Activated CD4-positive, alpha-beta T cell treated with anti-CD3 and anti-CD28 coated beads, Interleukin-2, amount 50 U/mL, for 24 hours (primary cell): ENCODE measurements at places on chromosomes 4 and X.
A peak's percentile ranks its signal among the peaks of the same experiment; 100 is the strongest.

- no peak for DNase-seq
Observed at GRCh38 chr4:165299399-165300060, 27.9 kb upstream of the MSMO1 start.

DNA sequence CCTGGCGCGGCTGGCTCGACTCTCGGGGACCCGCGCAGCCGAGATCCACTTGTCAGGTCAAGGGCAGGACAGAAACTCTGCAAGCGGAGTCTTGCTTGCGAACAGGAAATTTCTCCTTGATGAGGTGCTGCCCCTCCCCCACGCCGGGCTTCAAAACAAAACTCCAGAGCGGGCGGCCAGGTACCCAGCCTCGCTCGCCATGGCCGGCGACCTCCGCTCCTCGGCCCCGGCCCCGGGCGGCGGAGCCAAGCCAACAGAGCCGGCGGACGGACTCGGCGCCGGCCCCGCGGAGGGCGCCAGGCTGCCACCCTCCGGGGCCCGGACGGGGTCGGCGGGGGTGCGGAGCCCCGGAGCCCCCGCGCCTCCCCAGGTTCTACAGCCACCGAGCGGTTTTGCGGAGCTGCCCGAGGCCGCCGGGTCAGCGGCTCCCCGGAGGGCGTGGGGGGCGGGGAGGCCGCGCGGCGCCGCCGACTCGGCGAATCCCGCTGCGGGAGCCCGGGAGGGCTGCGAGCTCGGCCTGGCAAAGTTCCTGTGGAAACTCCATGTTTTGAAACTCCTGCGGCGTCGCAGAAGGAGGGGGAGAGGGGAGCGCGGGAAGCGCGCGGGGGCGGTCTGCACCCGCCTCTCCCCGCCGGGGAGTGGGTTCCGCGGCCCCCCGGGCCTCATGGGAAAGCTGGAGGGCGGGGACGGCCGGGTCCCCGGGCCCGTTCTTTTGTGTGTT lies 11.7 kb upstream of the BCOR start:
- DNase-seq, result no peak

DNA sequence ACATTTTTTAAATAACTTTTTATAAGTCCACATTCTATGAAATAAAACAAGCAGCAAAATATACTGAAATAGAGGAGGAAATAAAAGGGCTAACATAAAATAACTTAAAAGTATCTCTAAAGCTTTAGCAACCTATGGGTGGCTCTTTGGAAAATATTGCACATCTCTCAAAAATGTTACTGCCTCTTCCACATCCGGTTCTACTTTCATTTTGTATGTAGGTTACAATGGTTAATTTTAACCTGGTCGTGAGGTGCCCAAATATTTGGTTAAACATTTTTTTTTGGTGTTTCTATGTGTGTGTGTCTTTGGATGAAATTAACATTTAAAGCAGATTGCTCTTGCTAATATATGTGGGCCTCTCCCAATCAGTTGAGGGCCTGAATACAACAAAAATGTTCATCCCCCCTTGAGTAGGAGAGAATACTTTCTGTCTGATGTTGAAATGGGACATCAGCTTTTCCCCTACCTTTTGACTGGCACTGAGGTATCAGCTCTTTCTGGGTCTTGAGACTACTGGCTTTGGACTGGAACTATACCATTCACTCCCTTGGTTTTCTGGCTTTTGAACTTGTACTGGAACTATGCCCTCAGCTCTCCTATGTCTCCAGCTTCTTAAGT lies 353.0 kb downstream of the ADAM29 start:
- DNase-seq, result no peak

DNA sequence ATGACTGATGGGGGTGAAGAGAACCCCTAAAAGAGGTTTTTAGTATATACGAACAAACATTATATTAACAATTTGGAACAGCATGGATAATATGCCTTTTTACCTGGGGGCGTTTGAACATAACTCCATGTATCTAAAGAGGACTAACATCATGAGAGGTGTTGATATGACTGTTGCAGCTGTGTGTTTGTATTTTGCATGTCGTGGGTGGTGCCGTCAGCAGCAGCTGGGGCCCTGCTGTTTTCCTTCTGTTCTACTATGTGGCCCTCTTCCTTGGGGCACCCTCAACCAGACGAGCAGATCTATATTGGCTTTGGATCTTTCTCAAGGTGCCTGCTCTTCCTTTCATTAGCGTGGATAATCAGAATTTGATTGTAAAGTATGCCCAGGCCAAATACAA lies 11.2 kb downstream of the GBA3 start:
- no peak for DNase-seq

DNA sequence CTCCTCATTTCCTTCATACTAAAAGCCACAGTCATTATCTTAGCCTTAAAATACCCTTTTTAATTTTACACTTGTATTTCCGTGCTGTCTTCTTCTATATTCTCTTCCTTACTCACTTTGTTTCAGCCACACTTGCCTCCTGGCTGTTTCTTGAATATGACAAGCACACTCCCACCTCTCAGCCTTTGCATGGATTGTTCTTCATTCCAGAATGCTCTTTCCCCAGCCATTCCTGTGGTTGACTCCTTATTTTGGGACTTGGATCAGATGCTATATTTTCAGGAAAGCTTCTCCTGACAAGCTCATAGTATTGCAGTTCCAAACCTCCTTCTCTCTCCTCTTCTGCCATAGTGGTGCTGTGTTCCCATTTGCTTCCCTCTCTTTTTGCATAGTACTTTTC lies 291.3 kb downstream of the PDHA2 start:
- no peak for DNase-seq

DNA sequence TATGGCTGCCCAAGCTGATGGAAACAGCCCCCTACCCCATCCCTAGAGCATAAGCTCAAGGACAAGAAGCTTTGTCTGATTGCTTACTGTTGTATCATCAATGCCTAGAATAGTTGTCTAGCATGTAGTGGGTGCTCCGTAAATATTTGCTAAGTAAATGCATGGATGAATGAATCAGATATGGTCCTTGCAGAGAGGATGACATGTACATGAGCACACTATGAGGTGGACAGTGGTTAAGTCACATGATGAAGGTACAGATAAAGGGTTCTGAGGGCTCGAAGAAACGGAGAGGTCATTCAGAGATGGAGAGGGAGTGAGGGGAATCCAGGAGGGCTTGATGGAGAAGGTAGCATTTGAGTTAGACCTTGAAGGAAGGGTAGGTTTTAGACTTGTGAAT lies 214.2 kb downstream of the RBMX2 start:
- DNase-seq, result no peak

GRCh38 chrX:54695231-54695630 lies 102.8 kb downstream of the ITIH6 start:
- DNase-seq, result no peak

GRCh38 chrX:108271397-108271787 lies 166.8 kb downstream of the COL4A6 start:
- no peak for DNase-seq

- DNase-seq, result no peak
Observed at GRCh38 chrX:81316163-81316562, 114.3 kb downstream of the SH3BGRL start.

DNA sequence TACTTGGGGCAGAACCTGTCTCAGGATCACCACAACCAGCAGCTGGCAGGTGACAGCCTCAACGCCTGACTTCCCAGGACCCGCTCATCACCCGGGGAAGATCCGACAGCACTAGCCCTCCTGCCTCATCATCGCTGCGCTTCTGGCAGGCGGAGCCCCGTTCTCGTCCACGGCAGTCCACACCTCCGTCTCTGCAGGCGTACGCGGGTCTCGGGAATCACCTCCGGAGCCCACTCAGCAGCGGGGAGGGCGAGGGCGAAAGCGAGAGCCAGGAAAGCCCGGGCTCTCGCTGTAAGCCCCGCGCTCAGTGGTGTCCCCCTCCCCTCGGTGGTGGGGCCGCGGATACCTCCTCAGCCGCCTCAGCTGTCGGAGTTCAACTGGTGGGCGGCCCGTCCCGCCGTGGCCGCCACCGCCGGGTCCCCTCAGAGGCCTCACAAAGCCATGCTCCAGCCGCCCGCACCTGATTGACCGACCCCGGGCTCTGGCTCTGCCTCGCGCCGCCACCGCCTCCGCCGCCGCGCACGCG lies 518 bp upstream of the CNKSR2 start:
- peak; percentile 0 for DNase-seq

DNA sequence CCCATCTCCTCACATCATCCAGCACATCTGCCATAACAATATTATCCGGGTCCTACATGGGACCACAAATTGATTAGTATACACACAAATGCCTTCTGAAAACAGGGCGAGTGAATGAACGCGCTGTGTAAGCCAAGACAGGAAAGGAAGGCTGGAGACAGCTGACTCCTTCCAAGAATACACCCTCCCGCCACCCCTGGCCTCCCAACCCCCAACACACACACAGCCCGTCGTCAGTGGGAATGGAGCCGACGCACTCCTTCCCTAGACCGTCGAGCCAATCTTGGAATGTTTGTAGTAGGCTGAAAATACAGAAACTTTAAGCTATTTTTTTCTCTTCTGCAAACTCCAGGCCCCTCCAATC lies 319 bp upstream of the MAGEH1 start:
- no peak for DNase-seq

- DNase-seq, result no peak
Observed at GRCh38 chrX:64204701-64205440, 637 bp downstream of the AMER1 start.

DNA sequence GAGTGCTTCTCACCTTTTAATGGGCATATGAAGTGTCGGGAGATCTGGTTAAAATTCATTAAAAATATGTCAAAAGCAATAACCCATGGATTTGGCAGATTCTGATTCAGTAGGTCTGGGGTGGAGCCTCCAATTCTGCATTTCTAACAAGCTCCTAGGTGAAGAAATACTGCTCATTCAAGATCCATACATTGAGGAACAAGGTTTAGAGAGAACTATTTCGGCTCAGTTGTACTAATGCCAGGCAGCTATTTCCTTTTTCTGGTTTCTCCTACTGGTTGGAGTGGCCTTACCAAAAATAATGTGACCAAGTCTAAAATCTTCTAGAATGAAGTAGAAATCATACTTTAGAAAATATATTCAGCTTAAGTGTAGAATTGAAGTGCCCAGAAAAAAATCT lies 117.5 kb downstream of the TSPAN7 start:
- DNase-seq, result no peak

DNA sequence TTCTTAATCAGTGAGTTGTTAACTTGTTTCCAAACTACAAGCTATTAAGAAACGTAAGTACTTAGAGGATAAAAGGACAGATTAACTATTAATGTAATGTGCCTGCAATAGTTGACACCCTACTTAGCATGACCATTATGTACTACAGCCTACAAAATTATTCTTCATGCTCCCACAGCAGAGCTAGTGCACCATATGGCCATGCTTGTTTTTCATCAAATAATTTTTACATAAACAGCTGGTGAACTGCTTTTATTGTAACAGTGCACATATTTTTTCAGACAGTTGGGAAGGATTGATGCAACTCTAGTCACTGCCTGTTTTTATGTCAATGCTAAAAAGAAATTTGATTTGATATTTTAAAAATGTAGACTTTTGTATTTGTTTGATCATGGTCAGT lies 10.2 kb upstream of the MAGEB10 start:
- DNase-seq, result no peak

DNA sequence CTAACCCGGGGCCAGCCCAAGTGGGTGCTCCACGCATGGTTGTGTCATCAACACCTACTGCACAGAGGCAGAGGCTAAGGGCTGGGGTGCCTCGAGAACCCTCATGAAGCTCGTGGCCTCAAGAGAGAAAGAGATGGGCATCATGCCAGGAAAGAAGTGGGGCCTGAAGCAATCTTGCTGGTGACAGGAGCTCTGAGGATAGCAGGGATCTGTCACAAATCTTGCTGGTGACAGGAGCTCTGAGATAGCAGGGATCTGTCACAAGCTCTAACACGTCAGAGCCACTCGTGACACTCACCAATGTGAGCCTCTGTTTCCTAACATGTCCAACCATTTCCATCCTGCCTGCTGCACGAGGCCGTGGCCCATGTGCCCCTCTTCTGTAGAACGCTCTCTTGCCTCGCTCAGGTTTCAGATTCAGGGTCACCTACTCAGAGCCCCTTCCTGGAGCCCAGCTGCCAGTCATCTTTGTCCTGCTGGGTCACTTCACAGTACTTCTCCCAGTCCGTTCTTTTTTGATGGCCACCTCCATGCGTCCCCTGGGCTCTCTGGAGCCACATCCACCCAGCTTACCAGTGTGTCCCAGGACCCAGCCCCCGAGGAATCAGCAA lies 21.1 kb downstream of the PNMA6E start:
- DNase-seq, result no peak

DNA sequence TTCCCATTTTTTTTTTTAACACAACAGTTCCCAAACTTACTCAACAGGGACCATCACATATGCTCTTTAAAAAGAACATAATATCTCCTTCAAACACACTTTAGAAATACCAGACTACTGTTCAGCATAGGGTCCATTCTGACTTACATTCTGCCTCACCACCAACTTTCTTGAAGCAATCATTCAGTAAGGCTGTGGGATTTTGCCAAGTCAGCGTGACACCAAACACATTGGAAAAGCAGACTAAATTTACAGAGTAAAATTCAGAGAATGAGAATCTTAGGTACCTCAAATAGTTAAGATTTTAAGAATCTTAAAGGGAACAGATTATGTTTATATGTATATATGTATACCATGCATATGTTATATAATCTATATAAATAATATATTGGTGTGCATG lies 7.2 kb upstream of the PUDP start:
- DNase-seq, result no peak

DNA sequence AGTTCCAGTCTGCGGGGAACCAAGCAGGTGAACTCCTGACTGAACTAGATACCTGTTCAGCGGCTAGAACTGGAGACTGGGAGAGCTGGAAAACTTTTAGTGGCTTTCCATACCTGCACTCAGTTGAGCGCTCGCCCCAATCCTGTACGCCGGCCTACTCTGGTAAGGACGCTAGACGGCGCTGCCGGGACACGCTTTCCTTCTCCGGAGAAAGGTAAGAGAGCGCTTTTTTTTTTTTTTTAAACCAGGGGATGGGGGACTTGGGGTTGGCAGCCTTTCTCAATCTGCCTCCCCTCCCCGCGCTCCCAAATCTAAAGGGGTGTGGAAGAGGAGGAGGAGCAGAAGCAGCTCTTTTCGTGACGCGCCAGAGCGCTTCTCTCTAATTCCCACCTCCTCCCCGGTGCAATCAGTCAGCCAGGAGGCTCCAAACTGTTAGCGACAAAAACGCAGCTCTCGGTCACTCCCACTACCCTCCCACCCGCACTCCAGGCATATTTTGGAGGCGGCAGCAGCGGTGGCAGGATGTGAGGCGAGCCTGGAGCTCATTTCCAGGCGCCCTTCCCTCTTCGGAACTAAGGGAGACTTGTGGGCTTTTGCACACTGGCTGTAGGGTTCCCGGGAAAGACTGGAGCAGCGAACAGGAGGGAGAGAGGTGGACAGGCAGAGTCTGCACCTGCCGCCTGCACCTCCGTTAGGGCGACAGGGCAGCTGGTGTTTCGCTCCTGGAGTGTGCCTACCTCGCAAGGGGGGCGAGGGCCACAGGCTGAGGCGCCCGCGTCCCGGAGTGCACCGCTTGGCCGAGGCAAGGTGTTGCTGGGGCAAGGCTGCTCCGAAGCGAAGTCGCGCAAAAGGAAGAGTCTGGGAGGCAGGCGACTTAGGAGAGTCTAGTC lies at the start of gene IL1RAPL2:
IL1RAPL2 (plus strand) TSS at position 409 of the 890 bp plus-strand sequence.
- no peak for DNase-seq
